NCI-H1436 treated with DMSO at 0.1 percent for 48 hours (cell line): ENCODE measurements at places on chromosomes 16 and 17.

DNA sequence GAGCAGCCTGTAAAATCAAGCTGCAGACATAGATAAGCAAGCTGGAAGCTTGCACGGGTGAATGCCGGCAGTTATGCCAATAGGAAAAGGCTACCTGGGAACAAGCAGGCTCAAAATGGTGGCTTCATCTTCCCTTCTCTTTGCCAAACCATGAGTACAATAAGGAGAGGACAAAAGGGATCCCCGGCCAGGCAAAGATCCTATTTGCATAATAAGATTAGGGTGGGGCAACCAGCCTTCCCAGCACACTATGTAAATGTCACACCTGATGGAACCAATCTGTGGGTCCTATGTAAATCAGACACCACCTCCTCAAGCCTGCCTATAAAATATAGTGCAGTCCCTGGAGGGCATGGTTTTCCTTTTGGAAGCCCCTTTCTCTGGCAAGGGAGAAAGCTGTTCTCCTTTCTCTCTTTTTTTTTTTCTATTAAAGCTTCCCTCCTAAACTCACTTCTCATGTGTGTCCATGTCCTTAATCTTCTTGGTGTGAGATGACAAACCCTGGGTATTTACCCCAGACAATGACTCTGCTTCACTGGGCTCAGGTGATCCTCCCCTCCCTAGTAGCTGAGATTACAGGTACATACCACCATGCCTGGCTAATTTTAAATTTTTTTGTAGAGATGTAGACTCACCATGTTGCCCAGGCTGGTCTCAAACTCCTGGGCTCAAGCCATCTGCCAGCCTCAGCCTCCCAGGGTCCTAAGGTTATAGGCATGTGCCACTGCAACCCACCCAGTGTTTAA, 44.2 kb downstream of the PSMD12 start:
- no peak for DNase-seq

- DNase-seq, result no peak
Measured at GRCh38 chr17:703081-703875, 11.4 kb downstream of the VPS53 start.

DNA sequence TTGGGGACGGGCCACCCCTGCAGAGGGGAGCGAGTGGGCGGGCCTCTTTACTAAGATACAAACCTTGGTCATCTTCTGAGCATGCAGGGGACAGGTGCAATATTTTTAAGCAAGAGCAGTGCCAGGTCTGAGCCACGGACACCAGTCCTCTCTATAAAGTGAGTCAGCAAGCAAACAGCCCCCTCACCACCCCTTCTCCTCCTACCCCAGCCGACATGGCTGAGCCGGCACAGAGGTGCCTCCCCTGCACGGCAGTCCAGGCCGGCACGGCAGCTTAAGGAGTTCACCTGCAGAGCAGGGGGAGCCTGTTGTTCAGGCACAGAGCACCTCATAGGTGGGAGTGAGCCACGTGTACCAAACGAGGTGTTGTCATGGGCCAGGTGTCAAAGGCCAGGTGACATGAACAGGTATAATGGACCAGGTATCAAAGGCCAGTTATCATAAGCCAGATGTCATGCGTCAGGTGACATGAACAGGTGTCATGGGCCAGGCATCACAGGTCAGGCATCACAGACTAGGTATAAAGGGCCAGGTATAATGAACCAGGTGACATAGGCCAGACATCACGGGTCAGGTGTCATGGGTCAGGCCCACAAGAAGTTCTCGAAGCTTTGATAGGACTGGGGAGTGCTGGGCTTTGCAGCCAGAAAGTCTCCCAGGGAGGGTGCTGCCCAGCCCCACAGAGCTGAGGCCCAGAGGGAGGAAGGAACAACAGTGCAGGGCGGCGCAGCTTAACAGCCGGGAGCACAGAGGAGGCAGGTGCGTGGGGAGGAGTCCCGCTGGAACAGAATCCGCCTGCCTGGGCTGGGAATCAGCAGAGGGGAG, 42.6 kb upstream of the ZNF469 start:
- no peak for DNase-seq

- no peak for DNase-seq
Measured at GRCh38 chr17:31548709-31549108, 157.2 kb downstream of the RAB11FIP4 start.

DNA sequence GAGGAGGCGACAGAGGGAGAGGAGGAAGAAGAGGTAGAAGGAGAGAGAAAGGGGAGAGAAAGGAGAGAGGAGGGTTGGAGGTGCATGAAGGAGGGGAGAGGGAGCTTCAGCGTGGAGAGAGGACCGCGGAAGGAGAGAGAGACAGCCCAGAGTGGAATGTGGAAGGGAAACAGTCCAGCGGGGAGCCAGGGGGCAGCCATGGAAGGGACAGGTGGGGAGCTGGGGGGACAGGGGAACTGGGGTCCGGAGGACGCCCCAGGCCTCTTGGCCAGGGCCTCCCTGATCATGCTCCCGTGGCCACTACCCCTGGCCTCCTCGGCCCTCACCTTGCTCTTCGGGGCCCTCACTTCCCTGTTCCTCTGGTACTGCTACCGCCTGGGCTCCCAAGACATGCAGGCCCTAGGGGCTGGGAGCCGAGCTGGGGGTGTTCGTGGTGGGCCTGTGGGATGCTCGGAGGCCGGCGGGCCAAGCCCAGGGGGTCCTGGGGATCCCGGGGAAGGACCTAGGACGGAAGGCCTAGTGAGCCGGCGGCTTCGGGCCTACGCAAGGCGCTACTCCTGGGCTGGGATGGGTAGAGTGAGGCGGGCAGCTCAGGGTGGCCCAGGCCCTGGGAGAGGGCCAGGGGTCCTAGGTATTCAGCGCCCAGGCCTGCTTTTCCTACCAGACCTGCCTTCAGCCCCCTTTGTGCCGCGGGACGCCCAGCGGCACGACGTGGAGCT, 759 bp downstream of the ASPHD1 start:
- DNase-seq, result no peak

- no peak for DNase-seq
Measured at GRCh38 chr17:80786470-80786869, 205.2 kb upstream of the CHMP6 start.

DNA sequence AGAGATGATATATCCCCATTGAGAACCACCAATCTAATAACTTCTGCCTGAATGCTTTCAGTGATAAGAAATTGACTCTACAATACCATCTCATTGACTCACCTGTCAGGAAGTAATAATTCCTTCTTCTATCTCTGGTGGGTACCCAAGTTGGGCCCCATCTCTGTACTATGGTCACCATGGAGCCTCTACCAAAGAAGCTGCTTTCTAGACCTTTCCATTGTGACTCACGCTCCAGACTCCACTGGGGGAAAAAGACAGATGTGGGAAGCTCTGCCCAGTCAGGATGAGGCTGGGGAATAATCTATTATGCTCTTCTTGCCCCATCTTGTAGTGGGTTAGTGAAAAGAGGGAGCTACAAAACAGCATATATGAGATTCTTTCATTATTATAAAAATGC, 100.4 kb downstream of the COPRS start:
- no peak for DNase-seq

DNA sequence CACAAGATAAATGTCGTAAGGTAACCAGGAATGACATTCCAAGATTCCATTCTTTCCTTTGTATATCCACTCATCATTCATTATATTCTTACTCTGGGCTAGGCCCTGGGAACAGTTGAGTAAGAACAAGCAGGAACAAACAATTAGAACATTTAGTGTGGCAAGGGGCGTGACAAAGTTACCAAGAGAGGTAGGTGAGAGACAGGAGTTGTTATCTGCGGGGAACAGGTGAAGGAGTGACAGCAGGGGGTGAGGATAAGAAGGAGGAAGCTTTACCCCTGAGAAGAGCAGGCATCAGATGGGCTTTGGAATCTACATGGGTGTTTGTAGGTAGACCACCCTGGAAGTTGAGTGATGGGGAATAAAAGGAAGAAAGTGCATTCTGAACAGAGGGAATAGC, 568.9 kb downstream of the WWOX start:
- DNase-seq, result no peak

GRCh38 chr16:89574681-89575246, 794 bp upstream of the CPNE7 start:
- no peak for DNase-seq
